CD4-positive, alpha-beta T cell treated with Interleukin-10 for 1 hour (primary cell): ENCODE measurements at places on chromosomes 7 and 10.

DNA sequence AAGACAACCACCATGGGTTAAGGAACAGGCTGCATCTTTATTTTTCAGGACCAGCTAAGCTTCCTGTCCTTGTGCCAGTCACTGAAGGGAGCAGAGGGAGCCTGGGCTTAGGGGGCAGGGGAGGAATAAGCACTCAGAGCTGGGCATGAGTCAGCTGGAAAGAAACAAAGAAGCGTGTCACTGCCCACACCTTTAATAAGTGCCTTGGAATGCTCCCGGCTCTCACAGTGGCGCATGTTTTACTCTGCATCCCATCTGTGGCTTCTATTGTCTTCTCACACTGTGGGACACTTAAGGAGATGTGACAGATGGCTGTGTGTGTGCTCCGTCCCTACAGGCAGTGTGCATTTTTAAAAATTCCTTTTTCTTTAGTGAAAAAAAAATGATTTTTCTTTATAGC lies 71.7 kb downstream of the MTURN start:
- DNase-seq = no peak

- no peak for DNase-seq
These were observed 240.8 kb downstream of the KIF20B start for GRCh38 chr10:89942217-89942616.

DNA sequence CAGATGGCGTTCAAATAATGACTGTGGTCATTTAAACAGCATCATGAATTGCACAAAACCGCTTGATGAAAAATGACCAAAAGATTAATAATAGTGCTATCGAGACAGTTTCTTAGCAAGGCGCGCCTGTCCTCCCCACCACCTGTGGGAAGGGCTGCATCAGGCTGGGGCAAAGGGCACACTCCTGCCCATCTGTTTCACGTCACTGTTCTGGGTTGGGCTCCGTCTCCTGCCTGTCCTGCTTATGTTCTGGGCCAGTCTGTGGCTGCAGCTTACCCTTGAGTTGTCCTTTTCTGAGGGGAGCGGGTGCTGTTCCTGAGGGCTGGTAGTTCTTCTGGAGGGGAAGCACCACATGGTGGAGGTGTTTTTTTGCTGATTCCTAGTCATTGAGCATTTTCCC lies 13.3 kb downstream of the RBM17 start:
- DNase-seq = no peak

GRCh38 chr7:143406002-143406357 lies 2.7 kb downstream of the EPHA1 start:
- no peak for DNase-seq

DNA sequence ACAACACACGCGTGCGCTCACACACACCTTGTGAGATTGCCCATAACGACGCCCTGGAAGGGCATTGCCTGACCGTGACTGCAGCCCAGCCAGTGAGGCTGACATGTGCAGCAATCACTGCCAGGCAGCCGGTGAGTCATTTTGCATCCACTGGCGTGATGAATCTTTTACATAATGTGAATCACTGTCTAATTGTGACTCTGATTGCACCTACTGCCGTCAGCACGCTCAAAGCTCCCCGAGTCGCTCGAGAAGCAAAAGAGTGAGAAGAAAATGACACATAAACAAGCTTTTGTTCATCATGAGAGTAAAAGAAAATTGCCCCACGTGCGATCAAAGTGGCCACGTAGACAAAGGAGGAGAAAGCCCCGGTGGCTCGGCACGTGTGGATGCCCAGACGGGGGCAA lies 117.4 kb upstream of the PFKP start:
- DNase-seq = no peak

DNA sequence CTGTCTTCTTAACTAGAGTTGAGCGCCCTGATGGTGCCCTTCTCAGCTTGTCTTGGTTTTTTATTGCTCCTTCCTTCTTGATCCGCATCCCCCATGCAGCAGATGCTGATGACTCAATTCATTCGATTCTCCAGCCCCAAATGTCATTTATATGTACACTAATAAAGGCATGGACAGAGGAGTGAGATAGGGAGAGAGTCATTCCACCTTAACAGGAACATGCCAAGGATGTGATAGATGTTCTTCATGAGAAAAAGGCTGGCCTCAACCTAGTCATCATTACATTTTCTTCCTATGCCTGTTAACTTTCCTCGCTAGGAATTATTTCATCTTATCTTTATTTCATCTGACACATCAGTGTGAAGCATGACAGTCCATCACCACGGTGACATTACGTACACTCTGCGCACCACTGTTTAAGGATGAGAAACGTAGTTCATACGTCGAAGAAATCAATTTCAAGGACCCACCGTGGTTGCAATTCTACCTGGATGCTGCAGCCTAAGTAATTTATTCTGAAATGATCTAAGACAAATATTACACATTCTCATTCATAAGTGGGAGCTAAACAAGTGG lies 150.3 kb upstream of the FAM171A1 start:
- no peak for DNase-seq

GRCh38 chr7:69782917-69783684 lies 184.8 kb downstream of the AUTS2 start:
- no peak for DNase-seq

GRCh38 chr10:91891125-91892001 lies 17.9 kb downstream of the FGFBP3 start:
- no peak for DNase-seq

DNA sequence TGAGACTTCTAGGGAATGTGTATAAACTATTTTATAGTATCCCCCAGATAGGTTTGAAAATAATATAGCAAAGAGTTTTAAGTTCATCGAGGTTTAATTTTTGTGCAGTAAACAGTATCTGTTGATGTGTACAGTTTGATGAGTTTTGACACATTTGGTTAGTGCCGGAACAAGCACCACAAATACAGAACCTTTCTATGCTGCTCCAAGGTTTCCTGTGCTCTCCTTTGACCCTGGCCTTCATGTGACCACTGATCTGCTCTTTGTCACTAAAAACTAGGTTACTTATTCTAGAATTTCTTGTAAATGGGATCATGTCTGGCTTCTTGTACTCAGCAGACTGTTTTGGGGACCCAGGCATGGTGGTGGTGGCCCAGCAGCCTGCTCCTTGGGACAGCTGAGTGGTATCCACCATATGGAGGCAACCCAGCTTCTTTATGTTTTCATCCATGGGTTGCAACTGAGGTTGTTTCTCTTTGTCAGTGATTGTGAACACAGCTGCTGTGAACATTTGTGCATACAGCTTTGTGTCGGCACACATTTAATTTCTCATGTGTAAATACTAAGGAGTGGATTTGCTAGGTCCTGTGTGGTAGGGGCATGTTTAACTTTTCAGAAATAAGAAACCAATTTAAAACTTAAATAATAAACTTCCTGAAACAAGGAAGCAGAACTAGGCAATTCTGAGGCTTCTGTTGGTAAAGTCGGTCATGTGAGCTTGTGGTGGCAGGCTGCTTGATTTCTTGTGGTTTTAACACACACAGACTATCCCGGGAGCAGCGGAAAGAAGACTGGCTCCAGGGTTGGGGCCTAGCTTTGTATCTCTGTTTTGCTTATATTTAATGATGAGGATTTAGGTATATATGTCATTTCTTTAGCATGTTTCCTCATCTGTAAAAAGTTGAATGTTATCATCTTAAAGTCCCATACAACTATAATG lies 219.4 kb downstream of the ABCA13 start:
- no peak for DNase-seq

GRCh38 chr7:16708511-16708910 lies 45.0 kb upstream of the TSPAN13 start:
- no peak for DNase-seq

DNA sequence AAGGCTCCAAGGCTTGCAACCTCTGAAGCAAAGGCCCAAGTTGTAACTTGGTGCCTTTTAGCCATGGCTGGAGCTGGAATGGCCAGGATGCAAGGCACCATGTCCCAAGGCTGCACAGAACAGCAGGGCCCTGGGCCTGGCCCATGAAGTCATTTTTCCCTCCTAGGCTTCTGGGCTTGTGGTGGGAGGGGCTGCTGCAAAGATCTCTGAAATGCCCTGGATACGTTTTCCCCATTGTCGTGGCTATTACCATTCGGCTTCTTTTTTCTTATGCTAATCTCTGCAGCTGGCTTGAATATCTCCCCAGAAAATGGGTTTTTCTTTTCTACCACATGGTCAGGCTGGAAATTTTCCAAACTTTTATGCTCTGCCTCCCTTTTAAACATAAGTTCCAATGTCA lies 234.2 kb downstream of the CDK14 start:
- DNase-seq = no peak

DNA sequence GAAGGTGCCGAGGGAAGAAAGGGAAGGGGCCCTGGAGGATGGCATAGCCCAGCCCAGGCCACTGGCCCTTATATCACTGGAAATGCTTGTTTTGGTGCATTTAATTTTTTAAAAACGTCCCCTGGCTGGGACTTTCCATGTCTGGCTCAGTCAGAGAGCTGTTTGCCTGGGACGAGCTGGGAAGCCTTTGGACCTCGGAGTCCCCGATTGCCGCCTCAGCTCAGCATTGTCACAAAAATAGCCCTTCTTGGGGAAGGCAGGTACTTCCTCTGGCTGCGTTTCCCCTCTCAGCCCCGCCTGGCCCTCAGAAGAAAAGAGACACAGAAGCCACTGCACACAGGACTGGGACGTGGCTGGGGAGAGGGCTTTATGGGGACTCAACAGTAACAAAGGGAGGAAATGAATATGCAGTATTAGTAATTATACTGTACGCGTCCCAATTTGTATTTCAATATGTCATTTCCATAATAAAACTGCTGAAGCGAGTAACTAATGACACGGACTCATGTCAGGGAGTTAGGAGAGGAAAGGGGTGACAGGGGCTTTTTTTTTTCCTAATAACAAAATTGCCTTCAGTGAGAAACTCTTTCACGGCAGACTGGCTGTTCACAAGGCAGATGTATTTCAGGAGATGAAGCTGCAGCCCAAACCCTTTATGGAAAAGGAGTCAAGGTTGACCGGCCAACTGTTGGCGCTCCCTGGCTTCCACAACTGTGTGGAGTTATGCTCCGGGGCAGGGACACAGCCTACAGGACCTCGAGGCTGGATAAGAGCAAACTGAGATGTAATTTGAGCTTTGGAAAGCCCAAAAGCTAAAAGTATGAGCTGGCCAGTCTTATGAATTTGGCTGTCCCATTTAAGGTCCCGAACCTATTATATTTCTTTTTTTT lies 31.0 kb upstream of the MXI1 start:
- no peak for DNase-seq

GRCh38 chr10:31942892-31943291 lies 14.3 kb upstream of the ARHGAP12 start:
- no peak for DNase-seq
